ENCODE measurements at places on chromosomes 16 and 17.

DNA sequence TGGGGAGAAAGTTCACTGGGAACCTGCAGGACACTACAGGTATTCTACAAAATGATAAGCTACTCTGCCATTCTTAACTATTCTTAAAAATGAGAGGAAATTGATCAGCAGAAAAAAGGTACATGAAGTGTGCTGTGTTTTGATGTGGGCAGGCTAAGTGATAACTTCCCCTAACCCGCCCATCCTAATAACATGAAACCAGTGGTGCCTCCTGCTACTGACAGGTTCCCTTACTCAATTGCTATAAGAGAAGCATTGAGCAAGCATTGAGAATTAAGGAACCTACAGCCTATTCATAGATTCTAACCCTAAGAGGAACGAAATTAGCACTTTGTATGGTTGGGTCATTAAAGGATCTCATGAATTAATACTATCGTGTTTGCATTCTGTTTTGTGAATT lies 18.9 kb downstream of the XYLT1 start:
- DNase-seq = no peak

DNA sequence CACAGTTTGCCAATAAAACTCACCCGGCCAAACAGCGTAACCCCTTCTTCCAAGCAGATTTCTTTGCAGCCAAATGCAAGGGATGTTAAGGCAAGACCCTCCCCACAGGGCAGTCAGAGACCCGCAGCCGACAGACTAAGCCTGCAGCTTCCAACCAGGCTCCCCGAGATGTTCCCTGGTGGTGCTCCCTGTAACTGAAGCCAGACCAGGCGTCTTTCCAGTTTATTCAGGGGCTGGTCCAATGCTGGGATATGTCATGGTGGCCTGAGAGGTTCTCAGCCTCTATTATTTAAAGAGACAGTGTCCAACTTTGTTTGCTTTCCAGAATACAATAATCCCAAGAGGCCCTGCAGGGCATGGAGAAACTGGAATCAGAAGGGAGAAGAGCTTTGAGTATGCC lies at the start of gene PMP22:
TSS of gene PMP22 (minus strand) at position 196 of the 400 bp plus-strand sequence. CDS start 4,599 bp downstream, outside the sequence.
- no peak for DNase-seq

DNA sequence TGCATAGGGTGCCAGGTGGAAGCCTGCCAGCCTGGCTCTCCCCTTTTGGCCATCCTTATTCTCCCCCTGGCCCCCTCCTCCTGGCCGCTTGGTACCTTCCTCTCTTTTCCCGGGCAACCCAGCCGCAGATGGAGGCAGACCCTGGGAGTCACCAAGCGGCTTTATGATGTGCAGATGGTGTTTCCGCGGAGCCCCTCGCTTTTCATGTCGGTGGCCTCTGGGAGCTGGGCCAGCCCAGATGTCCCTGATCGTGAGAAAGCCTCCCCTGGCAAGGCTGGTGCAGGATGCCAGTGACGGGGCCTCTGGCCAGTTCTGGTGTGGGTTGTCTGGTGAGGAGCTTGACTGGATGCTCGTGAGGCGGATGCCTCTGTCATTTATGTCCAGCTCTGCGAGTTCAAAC lies 18.0 kb upstream of the BRD7 start:
- no peak for DNase-seq

- DNase-seq = peak; percentile 36
Measured at GRCh38 chr16:50593410-50594150, 45.4 kb downstream of the NKD1 start.

DNA sequence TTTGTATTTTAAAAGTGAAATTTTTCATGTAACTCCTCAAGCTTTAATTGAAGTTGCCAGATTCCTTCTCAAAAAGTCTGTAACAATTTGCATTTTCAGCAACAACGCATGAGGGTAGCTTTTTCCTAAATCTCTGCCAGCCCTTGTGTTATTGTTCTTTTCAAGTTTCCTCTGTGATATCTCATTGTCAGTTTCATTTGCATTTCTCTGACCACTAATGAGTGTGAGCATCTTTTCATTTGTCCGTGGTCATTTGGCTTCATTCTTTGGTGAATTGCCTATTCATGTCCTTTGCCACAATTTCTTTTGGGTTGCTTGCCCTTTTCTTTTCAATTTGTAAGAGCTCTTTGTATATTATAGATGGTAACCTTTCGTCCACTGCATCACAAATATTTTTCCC lies 68.0 kb upstream of the NKD1 start:
- no peak for DNase-seq

- no peak for DNase-seq
Measured at GRCh38 chr16:643050-643368, 1.4 kb downstream of the MCRIP2 start.

- DNase-seq = no peak
Measured at GRCh38 chr17:63390090-63390489, 56.0 kb downstream of the CYB561 start.

DNA sequence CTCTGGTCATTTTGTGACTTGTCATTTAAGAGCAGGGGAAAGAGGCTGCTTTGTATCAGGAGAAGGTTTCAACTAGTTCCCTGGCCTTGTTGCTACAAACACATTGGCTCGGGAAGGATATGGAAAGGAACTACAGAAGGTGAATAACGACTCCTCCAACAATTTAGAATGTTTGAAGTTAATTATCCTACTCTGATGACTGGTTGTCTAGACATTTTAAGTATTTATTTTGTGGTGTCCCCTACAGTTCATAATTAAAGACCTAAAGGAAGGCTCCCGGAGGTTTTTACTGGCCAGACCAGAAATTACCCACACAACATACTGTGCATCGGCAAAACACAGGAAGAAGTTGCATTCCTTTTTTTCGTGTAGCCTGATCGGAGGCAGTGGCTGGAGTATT lies 515.8 kb upstream of the SALL1 start:
- no peak for DNase-seq

- DNase-seq = no peak
Measured at GRCh38 chr16:17557949-17558348, 87.2 kb upstream of the XYLT1 start.

- no peak for DNase-seq
Measured at GRCh38 chr16:23930791-23931190, 95.0 kb downstream of the PRKCB start.

DNA sequence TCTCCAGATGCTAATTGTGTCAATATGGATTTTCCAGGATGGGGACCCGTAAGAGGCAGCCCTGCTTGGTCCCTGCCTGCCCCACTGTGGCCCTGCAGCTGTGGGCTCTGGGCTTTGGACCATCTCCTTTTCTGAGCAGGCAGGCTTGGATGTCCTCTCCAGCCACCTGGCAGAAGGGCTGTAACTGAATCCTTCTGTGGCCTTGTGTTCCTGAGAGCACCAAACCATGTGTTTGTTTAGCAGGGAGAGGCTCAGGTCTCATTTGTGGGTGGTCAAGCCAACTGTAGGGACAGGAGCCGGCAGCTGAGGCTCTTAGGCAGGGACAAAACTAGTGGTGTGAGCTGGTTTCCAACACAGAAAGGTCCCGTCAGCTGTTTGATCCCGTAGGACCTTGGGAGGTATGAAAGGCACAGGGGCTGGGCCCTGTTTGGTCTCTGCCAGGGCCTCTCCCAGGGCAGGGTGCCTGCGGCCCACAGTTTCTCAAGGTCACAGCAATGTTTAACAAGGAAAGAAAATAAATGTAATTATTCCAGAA lies 18.5 kb downstream of the SEC14L5 start:
- DNase-seq = no peak

DNA sequence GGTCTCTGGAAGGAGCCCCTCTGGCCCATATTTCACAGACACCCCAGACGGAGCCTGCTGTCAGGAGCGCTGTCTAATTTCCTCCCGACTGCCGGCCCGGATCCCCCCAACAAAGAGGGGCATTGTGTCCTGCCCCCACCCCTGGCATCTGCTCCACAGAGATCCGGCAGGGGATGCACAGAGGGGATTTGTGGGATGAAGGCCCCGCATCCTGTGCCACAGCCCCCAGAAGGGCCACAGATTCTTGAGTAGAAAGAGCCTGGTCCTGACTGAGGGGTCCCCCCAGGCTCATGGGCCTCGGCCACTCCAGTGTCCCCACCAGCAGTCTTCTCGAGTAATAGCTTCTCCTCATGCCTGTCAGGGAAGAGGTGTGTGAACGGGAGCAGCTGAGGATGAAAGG lies 29.5 kb downstream of the MEOX1 start:
- DNase-seq = no peak

DNA sequence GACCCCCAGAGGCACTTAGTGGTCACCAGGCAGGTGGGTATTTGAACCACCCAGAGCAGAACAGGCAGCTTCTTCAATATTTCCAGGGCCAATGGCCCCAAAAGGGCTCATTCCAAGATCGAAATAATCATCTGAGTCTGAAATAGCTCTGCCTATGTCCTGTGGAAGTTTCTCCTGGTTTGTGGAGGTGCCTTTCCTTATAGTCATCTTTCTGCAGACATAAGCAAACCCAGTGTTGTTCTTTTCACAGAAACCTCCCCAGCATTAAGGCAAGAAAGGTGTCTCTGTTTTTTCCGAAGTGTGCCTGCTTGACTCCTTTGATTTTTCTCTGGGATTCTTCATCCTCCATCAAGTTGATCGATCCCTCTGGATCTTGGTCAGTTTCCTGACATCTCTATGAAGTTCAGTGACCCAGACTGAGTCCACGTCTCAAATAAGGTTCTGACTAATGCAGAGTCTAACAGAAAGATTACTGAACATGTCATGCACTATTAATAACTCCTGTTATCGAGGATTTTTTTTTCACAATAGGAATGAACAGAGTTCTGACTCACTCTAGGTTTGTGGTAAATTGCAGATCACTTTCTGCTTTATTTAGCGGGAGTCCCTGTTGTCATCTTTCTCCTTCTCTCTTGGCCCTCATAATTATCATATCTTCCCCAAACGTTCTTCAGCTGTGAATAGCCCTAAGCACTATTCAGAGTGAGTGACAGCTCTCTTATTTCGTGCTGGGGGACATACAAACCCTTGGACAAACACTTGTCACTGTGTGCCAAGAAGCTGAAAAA lies 1.5 kb downstream of the LRRC3C start:
- no peak for DNase-seq

- DNase-seq = no peak
Measured at GRCh38 chr16:64749346-64749745, 372.5 kb downstream of the CDH11 start.

DNA sequence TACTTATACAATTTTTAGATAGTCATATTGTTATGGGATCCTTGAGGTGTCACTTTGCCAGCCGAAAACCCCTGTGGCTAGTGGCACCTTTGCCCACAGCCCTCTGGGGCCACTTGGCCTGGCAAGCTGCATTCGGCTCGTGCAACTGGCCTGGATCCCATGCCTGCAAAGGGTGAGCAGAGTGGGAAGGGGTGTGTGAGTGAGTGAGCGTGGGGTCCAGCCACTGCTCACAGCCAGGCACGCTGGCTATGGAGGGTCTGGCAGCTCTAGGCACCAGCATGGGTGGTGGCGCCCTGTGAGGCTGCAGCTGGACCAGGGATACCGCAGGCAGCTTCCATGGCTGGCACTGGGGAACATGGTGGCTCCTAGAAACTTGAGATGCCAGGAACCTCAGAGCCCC lies 49.0 kb downstream of the ESRP2 start:
- no peak for DNase-seq

DNA sequence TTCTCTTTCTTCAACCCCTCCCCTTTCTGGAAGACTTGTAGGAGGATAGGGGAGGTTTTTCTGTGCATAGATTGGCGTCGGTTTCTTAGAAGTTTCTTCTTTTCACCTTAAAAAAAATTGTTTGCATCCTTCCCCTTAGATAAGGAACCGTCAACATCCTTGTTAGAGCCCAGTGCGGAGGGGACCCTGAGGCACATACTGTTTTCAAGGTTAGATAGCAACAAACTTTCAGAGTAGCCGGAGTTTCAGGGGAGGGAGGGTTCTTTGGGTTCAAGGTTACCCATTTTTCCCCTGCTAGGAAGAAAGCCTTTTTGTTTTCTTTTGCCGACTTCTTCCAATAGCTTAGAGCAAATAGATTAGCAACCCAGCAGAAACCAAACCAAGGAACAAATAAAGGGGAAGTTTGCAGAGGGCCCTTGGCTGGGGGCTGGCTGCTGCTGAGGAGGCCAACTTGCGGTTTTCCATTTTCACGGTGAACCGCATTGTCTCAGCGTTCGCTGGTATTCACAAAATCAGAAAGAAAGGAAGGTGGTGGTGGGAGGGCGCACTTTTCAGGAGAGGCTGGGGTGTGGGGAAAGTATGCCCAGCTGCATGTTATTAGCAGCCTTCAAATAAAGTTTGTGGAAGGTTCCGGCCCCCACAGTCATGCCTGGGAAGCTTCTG lies 28.8 kb downstream of the MSI2 start:
- no peak for DNase-seq

DNA sequence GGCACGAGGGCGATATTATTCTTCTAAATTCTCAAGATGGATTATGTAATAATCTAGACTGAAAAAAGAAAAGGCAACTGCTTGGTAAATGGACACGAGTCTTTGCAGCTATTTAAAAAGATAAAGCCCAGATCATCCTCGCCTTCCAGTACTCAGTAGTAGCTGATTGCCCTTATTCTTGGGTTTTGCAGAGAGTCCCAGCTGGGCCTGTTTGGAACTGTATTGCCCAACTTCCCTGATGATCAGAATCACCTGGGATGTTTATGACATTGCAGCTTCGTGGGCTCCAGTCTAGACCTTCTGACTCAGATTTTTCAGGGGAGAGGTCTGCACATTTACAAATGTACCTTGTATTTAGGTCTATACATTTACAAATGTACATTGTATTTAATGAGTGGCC lies 213.5 kb downstream of the RAB11FIP4 start:
- DNase-seq = no peak

DNA sequence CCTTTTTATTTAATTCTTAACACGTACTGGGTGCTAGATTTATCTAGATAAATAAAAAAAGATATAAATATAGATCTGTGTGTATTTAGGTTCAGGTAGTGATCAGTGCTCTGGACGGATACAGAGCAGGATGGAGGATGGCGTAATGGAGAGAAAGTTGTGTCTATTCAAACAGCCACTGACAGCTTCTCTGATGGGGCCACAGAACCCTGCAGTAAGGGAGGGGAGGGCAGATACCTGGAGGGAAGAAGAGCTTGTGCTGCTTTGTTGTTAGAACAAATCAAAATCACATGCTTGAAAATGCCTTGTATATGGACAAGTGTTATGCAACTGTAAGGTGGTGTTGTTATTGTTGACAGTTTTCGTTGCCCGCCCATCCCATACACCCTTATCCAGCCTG lies 170.2 kb downstream of the UTP18 start:
- DNase-seq = no peak

- no peak for DNase-seq
Measured at GRCh38 chr17:13502263-13502662, 99.5 kb downstream of the HS3ST3A1 start.

- DNase-seq = no peak
Measured at GRCh38 chr16:1223355-1224214, 1.5 kb downstream of the TPSG1 start.

- DNase-seq = no peak
Measured at GRCh38 chr17:79073706-79074088, 927 bp upstream of the ENGASE start.

DNA sequence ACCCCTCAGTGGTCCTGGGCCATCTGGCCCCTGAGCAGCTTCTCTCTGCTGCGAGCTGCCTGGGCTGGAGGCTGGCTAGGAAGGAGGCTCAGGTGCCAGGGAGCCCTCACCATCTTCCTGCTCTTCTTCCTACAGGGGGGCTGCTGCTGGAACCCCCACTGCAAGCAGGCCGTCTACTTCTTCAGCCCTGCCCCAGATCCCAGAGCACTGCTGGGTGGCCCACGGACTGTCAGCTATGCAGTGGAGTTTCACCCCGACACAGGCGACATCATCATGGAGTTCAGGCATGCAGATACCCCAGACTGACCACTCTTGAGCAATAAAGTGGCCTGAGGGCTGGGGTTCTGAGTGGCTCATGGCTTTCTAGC lies 46.1 kb downstream of the PRMT7 start:
- no peak for DNase-seq

All from WERI-Rb-1 (cell line).